ENCODE measurements at places on chromosomes 3 and 15.

- DNase-seq = peak; percentile 14
These were observed 98.0 kb downstream of the USP13 start for GRCh38 chr3:179750720-179751328.

DNA sequence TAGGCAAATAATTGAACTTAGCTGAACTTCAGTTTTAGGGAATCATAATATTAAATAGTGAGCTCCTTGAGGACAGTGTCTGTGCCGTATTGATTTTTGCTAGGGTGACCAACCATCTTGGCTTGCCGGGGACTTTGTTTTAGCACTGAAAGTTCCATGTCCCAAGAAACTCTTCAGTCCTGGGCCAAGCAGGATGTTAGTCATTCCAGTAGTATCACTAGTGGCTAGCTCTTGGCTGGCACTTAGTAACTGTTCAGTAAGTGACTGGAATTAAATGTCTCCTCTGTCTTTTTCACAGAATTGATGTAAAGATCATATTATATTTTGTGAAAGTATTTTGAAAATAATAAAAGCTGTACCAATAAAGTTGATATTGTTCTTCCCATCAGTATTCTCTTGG lies 42.3 kb downstream of the RSRC1 start:
- no peak for DNase-seq

GRCh38 chr3:72336821-72337479 lies 511.3 kb downstream of the SHQ1 start:
- DNase-seq = no peak

GRCh38 chr3:196996454-196997265 lies 28.0 kb upstream of the PIGZ start:
- no peak for DNase-seq

DNA sequence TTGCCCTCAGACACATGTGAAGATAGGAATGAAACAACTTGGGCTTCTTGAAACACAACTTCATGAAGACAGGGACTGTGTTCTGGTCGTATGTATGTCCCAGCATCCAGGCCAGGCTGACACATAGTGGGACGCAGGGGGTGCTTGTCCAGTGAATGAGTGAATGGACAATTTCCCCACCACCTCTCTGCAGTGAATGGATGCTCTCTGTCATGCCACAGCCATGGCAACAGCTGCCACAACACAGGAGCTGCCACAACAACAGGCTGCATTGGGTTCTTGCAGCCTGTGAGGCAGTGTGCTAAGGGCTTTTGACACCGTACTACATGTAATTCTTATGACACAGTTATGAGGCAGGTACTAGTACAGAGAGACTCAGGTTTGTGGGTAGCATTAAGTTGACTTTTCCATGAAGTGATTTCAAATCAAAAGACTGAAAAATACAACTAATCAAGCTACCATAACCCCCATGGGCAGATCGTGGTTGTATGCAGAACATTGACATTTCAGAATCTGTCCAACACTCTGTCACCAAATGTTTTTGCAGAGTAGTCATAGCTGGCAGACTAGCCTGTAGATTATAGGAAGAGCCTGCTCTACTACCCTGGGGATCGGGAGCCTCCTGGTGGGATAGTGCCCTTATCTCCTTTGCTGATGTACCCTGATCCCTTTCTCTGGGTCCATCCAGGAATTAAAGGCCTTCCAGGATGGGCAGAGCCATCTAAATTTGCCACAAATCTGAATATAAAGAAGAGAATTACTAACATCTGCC lies 40.8 kb downstream of the CLSTN2 start:
- no peak for DNase-seq

GRCh38 chr3:148938306-148938705 lies 53.0 kb upstream of the GYG1 start:
- no peak for DNase-seq

DNA sequence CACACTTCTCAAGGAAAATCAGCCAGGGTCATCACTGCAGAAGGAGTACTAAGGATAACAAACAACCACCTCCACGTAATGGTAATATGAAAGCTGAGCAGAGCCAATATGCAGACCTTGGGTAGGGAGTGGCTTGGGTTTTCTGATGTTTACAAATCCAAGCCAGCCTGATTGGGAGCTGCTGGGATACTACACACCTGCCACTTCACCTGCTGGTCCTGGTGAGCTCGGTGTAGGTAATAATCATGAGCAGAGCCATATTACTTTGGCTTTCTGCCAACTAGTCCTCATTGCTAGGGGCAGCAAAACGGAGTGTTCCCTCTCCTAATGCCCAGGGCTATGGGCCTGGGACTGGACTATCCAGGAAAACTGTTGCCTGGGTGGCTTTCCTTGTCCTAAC lies 433.5 kb upstream of the PPP2R3A start:
- DNase-seq = no peak

GRCh38 chr15:52011711-52012144 lies 7.3 kb upstream of the MAPK6 start:
- no peak for DNase-seq

GRCh38 chr3:25025236-25025635 lies 402.8 kb upstream of the RARB start:
- no peak for DNase-seq

DNA sequence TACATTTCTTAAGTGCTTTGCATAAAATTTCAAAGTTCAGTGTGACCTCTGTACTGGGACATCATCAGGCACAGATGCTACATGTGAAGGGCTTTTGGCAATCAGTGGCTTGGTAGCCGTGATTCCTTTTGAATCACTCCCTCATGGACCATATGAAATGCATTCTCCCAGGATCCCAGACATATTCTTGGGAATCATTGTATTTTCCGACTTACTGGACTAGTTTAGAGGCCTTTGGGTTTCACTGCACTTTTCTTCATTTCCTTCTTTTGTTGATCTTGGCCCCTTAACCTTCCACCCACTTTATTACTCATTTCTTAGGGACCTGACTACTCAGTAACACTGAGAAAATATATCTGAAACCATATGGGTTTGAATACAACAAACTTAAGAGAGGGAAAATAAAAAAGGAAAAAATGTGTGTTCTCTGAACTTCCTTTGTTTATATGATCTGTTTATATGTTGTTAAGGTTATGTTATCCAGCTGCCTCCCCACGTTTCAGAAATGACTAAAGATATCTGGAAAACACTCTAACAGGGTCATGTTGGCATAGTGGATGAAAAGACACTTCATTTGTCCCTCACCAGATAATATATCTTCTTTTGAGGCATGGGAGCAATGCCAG lies 35.1 kb downstream of the HMG20A start:
- DNase-seq = no peak

DNA sequence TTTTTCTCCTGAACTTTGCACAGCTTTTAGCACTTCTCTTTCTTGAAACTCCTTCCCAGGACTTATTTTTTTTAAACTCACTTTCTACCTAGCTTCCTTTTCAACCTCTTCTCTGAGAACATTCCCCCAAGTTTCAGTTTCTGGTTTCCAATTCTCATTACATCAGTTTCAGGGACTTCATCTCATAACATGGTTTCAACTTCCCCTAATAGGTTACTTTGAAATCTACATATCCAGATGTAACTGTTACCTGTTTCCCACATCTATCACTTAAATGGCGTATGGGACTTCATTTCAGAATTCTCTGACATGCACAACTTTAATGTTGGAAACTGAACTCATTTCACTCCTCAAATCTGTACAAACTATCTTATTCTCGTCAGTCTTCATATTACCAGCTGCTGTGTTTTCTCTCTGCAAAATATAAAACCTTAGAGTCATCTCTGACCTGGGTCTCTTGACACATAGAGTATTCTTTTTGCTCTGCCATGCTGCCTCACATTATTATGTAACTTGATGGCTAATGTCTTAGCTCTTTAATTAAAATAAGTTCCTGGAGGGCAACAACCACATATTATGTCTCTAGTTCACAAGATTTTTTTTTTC lies 58.4 kb downstream of the NME9 start:
- no peak for DNase-seq

DNA sequence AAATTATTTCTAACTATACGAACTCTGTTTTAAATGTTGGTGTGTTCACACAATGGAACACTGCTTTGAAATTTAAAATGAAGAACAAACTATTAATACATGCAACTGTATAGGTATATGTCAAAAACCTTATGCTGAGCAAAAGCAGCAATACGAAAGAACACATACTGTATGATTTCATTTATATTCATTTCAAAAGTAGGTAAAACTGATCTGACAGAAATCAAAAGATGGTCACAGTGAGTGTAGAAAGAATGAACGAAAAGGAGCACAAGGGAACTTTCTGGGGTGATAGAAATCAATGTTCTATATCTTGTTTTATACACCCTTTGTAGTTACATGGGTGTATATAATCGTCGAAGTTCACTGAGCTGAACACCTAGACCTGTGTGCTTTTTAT lies 12.6 kb downstream of the ATP8B4 start:
- DNase-seq = no peak

- DNase-seq = no peak
These were observed 524.8 kb upstream of the PPP2R3A start for GRCh38 chr3:135440746-135441145.

- DNase-seq = no peak
These were observed 22.9 kb downstream of the SHF start for GRCh38 chr15:45164914-45165313.

GRCh38 chr3:107263269-107264021 lies 113.8 kb upstream of the CCDC54 start:
- DNase-seq = no peak

GRCh38 chr3:85171976-85172375 lies 213.2 kb downstream of the CADM2 start:
- DNase-seq = no peak

DNA sequence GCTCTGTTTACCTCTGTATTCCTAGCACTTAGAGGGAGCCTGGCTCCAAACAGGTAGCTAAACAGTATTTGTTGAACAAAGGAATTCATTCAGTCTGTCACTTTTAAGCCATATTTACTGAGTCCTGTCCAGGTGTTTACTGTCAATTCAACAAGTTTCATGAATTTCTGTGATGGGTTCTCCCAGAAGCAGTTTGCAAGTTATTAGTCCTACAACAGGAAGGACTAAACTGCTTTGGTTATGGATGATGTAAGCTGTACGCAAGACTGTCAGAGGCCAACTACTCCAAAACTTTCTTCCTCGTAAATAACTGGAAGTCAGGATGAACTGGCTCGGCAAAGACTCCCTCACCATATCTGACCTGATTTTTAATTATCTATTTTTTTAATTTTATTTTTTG lies 25.1 kb downstream of the STIMATE start:
- peak; percentile 31 for DNase-seq

DNA sequence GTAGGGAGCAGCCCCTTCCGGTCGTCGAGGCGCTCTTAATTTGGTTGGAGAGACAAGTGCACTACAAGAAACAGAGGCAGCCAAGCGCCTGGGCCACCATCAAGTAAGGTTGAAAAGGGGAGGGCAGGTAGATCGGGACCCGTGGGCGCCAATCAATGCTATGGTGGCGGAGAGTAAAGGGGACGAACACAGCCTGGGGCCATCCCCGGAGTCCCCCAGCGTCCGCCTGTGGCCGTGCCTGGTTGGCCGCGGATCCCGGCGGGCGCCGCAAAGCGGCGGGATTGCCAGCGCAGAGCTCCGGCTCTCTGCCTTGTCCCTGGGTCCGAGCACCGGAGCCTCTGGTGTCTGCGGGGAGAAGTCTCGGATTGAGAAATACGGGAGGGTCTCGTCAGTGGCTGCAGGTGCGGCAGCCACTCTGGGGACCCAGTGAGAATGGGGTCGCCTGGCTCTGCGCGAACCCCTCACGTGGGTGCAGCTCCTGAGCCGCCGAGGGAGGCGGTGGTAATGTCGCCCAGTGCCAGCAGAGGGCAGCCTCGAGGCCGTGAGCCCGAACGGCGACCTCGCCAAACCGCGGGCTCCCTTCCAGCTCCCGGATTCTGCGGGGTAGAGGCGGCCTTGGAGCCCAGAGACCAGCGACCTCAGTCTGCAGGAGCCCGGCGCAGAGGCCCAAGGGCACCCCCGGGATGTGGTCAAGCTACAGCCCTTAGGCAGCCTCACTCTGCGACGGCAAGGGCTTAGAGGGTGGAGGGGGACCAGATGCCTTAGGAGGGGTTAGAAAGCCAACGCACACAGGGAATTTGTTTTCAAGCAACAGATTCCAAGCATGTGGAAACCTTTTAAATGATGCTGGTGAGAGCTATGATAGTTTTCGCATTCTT lies 10.8 kb downstream of the FOXL2 start:
- DNase-seq = peak; percentile 53

- no peak for DNase-seq
These were observed 262.6 kb downstream of the RPLP1 start for GRCh38 chr15:69715210-69715609.

GRCh38 chr3:32733631-32734229 lies 48.7 kb downstream of the CNOT10 start:
- DNase-seq = no peak

GRCh38 chr15:70189826-70190695 lies 92.3 kb upstream of the TLE3 start:
- no peak for DNase-seq

DNA sequence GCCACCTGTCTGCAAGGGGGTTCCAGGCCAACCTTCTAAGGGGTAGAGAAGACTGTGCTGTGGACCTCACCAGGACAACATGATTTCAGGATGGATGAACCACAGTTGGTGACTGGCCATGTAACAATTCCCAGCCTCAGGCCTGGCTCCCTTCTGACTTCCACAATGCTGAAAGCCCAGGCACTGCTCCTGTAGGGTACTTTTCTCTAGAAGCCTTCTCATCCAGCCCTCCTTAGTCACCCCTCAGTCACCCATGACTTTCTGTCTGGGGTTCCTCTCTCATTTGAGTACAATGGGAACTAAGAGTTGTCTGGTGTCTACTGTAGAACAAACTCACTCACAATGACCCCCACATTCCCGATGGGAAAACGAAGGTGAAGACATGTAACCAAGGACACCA lies 8.6 kb downstream of the ALS2CL start:
- no peak for DNase-seq

DNA sequence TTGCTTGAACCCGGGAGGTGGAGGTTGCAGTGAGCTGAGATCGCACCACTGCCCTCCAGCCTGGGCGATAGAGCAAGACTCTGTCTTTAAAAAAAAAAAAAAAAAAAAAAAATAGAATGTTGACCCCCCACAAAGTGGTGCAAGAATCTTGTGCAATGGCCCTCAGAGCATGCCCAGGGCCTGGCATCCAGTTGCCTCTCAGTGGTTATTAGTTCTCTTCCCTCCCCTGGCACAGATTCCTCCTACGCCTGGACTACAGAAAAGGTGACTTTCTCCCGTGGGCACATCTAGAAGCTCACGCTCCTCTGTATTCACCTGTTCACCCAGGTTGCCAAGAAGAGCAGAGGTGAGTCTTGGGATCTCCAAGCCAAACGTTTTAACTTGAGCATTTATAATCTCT lies 36.7 kb downstream of the ACSBG1 start:
- DNase-seq = no peak

- DNase-seq = no peak
These were observed 159.7 kb downstream of the RSL24D1 start for GRCh38 chr15:55037071-55037470.

- no peak for DNase-seq
These were observed 34.5 kb upstream of the RAB11A start for GRCh38 chr15:65834603-65835282.

DNA sequence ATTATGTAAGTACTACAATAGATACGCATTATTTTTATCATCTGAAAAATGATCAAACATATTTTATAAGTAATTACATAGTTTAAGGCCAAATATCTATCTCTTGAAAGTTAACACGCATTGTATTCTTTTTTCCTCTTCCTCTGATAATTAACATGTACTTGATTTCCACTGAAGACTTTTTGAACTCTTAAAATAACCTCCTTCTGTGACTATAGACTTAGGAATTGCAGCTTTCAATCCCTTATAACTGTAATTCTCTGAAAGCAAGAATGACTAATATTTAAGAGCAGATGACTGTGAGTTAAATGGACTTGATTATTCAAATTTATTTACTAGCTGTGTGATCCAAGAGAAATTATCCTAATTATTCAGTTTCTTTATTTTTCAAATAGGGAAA lies 730.6 kb upstream of the NECTIN3 start:
- no peak for DNase-seq

GRCh38 chr3:52442409-52443267 lies 2.3 kb downstream of the SEMA3G start:
- DNase-seq = no peak

Data from T-helper 1 cell (primary cell).